ENCODE measurements at places on chromosomes 12 and 14.

DNA sequence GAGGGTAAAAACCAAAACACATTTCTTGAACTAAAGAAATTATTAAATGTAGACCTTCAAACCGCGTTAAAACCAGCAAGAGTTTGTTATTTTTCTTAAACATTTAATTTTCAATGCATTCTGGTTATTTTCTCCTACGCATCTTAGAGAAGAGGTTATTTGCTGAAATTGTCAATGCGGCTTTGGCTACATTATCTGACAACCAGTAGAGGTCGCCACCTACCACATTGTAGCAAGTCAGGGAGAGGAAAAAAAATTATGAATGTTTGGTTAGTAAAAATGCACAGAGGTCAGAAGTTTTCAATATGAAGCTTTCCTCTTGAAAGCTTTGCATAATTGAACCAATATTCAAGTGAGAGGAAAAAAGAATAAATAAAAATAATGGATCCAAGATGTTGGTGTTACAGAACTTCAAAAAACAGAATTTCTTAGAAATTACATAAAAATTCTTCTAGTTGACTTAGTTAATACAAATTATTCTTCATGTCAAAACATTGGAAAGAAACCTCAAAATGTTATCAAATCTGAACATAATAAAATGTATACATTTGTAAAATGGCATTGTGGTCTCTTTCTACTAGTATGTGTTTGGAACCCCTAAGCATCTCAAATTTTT is 159.4 kb upstream of the TMTC2 start:
- DNase-seq, result peak; percentile 46

DNA sequence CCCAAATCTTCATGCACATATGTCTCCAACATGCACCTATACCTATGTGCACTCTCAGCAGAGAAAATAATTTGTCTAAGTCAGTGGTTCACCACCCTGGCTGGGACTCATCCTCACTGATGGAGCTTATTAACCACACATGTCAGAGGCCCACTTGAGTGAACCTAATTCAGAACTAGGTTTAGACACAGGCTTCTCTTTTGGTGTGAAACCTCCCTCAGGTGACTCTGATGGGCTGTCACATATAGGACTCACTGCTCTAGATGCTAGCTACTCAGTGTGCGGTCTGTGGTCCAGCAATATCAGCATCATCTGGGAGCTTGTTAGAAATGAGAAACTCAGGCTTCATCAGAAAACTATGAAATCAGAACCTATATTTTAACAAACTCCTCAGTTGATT is 85.7 kb downstream of the SLC6A15 start:
- DNase-seq, result no peak

DNA sequence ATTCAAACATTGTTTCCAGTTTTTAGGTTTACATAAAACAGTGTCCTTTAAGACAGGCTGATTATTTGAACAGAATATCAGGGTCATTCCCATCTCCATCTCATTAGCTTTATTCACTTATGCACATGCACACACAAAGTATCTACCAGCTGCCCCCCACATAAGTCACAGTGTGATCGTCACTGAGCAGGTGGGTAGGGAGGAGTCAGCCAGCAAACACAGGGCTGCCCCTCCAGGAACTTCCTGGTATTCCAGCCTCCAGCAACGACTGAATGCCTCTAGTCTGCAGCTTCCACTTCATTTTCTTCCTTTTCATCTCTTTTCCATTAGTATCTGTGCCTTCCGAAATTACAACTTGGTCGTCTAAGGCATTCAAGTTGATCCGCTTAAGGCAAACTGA is 48.8 kb upstream of the FOXN3 start:
- no peak for DNase-seq

GRCh38 chr12:89194683-89195082 is 157.6 kb downstream of the DUSP6 start:
- no peak for DNase-seq

DNA sequence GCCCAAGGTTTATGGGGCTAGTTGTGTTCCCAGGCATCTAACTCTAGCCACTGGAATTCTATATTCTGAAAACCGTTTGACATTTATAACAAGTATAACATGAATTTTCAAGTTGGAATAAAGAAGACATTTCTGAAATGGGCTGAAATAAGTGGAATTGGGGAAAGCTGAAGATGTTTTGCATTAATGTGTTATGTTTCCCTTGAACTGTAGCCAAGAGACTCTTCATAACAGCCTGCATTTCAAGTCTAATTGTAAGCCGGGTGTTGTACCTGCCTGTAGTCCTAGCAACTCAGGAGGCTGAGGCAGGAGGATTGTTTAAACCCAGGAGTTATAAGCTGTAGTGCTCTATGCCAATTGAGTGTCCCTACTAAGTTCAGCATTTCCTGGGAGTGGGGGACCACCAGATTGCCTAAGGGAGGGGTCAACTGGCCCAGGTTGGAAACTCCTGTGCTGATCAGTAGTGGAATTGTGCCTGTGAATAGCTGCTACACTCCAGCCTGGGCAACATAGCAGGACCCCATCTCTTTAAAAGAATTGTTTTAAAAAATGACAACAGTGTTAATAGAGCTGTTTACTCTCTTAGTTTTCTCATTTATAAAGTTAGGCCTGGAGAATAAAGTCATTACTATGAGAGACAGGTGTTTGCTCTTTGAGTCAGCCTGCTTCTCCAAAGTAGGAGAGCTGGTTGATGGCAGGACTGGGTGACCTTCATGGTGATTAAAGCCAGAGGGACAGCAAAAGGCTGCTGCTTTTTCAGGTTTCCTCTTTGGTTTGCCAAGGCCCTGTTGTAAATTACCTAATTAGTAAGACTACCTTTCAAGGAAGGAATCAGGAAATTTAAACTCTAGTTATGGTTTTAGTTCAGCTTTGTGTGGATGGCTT is 483.6 kb upstream of the RGS6 start:
- no peak for DNase-seq

DNA sequence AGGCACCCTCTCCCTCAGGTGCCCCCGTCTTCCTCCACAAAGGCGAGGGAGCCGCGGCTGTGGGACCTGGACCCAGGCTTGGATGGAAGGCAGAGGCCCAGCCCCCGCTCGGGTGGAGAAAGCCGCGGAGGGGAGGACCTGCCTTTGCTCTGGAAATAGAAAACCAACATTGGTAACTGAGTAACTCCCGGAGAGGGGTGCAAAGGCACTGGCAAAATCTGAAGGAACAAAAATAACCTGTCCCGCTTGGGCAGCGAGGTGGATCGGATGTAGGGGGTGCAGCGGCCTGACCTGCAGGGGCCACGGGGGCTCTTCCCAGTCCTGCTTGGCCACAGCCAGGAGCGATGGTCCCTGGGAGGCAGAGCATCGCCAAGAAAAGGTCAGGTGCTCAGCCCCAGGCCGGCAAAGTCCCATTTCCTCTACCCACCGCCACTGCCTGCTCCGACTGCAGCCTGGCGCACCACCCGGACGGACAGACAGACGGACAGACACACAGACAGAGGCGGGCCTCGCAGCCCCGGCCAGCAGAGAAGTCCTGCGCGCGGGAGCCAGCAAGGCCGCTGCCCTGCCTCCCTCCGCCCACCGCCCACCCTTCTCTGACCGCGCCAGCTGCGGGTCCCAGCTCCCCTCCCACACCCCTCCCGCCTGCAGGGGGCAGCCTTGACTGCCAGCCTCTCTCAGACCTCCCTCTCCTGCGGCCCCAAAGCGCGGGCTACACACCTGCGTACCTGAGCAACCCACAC is 21.4 kb upstream of the TMEM106C start:
- DNase-seq, result peak; percentile 16

DNA sequence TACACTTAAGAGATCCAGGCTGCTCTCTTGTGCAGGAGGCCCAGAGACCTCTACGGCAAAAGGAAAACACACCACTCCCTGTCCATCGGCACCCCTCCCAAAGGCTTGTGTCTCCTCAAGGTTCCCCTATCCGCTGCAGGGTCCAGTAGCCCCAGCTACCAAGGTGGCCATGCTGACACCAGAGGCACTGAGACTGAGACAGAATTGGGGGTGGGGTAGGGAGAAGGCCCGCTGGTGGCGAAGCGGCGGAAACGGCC is 590 bp downstream of the DDIT3 start:
- DNase-seq, result no peak

DNA sequence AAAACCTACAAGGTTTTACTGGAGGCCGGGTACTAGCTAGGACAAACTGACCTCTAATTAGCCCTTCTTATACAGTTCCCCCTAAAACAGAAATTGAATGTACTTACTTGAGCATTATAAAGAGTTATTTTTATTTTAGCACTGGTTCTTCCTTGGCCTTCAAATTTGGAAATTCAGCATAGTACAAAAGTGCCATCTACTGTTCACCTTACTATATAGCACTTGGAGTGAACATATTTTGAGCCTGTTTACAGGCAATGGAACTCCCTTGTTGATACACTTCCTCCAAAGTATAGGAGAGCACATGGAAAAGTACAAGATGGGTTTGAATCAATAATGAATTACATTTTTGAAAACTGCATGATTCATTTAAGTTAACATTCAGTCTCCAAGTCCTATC is 3.9 kb upstream of the POC1B start:
- DNase-seq, result no peak

- no peak for DNase-seq
Measured at GRCh38 chr12:41507286-41507685, 319.2 kb downstream of the PDZRN4 start.

GRCh38 chr12:46219877-46220655 is 48.8 kb downstream of the SLC38A1 start:
- DNase-seq, result no peak

GRCh38 chr12:48818831-48819590 is 715 bp downstream of the CACNB3 start:
- no peak for DNase-seq

All from NT2/D1 (cell line).